GM10248 (cell line): ENCODE measurements at places on chromosomes 11 and 22.

DNA sequence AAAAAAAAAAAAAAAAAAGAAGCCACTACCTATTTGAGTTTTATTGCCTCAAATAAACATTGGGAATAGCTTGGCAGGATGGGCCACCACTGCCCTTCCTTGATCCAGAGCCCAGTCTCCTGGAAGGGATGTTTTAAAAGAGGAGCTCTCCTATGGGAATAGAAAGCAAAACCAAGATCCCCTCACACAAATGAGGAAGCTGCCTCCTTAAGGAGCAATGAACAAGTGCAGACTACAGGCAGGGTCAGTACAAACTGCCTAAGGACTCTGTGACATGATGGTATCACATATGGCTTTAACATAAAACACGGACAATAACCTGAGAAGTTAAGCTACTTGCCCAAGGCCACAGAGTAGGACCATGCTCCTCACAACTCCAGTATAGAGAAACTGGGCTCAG, 120.8 kb downstream of the NAT10 start:
- DNase-seq = no peak

DNA sequence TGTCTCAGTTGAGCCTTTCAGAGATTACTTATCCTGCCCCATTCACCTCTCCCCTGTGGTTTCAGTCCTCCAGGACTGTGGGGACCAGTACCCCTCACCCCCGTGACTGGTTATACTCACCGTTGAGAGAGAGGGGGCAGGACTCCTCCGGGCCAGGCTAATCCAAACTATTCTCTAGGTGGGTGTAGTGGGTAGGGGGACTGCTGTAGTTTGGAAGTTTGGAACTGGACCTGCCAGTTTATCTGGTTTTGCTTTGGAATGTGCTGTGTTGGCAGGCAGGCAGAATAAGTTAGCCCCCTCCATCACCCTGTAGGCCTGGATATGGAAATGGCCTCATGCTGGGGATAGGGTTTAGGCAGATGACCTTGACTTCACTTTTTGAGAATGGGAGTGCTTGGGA, 13.5 kb downstream of the TEAD1 start:
- DNase-seq = no peak

- peak; percentile 75 for DNase-seq
These were observed 745 bp upstream of the ZBTB44 start for GRCh38 chr11:130315354-130315970.

DNA sequence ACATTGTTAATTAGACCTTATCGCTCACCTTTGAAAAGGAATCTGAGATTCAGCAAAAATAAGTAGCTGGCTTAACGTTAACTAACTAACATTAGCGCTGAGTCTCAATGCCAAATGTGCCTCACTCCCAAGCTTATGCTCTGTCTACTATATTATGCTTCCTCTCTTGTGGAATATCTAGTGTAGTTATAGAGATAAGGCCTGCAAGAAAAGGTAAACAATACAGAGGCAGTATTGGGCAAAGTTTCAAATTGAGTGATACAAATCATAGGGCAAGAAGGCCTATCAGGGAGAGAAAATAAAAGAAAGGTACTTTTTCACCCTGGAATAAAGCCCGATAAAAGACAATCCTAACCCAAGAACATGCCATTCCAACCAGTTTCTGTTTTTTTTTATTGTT, 61.6 kb upstream of the SLC17A6 start:
- no peak for DNase-seq

DNA sequence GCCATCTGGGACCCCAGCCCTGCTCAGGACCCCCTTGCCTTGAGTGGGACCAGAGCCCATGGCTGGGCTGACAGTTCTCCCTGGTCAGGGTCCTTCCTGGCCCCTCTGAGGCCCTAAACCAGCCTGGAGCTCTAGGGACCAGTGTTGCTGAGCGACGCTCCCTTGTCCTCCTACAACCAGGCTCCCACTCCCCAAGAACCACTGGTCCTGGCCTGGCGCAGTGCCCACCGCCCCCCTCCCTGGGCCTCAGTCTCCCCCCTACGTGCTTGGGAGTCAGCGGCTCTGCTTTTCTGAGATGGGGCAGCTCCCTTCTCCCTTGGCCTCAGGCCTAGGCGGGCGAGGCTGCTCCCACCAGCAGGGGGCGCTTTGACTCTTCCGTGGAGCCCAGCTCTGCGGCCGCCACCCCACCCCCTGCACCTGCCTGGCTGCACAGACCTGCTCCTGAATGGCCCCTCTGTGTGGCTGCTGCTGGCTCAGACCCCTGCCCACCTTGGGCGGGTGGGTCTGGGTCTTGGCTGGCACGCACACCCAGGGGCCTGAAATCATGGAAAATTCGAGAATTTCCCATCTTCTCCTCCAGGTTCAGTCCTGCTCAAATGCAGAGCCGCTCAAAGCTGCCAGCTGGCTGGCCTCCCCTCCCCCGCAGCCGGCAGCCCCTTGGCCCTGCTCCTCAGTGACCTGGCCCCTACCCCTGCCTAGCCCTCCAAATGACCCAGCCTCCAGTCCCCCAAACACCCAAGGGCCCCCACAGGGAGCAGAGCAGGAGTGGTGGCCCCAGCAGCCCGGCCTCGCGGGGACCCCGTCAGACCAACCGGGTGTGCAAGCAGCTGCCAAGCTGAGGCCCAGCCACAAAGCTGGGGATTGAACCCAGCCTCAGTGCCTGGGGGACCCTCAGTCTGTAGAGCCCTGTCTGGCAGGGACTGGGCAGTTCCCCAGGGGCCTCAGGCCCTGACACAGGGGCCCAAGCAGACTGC, 9.1 kb downstream of the PRR33 start:
- peak; percentile 90 for DNase-seq

DNA sequence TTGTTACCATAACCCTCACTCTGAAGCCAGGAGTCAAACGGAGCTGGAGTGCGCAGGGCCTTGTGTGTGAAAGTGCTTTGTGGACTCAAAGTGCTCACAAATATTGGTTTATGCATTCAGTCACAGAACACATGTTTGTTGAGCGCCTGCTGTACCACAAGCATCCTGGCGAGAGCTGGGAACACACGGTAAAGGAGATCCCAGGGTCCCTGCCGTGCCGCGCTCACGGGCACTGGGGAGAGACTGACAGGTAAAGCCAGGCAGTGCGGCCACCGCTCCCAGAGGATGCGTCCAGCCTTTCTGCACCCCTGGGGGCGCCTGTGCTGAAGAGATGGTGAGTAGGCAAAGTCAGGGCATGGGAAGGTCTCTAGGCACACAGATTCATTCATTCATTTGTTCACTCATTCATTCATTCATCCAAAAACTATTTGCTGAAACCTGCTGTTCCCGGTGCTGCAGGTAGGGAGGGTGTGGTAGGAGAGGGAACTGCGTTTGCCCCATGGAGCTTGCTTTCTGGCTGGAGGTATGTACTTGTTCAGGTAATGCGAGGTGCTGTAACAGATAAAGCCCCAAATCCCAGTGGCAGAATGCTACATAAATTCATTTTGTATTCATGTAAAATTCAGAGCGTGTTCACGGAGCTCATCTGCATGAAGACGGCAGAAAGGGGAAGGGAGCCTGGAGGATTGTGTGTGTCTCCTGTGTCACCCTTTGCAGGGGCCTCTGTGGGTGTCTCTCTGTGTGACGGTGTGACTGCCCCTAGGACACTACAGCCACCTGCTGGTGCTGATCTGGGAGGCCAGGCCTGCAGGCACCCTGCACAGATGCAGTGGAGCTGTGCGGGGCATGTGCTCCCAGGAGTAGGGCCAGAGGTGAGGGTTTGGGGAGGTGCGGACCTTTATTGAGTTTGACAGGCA, 167.0 kb upstream of the B3GAT1 start:
- peak; percentile 17 for DNase-seq

DNA sequence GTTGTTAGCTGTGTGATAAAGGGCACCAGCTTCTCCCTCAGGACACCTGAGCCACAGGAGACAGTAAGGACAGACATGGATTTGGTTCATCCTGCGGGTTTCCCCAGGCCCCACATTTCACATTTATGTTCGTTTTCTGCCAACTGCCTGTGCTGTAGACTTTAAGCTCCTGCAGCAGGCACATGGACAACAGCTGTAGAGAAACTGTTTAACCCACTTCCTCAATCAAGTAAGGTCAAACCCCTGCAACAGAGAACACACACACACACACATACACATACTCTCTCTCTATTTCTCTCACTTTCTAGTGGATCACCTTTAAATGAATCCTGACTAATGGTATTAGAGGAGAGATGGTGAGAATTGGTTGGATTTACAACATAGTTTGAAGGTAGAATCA, 90.7 kb downstream of the C11orf87 start:
- DNase-seq = no peak

- DNase-seq = no peak
These were observed 120.1 kb upstream of the LRRC4C start for GRCh38 chr11:41579546-41579945.

DNA sequence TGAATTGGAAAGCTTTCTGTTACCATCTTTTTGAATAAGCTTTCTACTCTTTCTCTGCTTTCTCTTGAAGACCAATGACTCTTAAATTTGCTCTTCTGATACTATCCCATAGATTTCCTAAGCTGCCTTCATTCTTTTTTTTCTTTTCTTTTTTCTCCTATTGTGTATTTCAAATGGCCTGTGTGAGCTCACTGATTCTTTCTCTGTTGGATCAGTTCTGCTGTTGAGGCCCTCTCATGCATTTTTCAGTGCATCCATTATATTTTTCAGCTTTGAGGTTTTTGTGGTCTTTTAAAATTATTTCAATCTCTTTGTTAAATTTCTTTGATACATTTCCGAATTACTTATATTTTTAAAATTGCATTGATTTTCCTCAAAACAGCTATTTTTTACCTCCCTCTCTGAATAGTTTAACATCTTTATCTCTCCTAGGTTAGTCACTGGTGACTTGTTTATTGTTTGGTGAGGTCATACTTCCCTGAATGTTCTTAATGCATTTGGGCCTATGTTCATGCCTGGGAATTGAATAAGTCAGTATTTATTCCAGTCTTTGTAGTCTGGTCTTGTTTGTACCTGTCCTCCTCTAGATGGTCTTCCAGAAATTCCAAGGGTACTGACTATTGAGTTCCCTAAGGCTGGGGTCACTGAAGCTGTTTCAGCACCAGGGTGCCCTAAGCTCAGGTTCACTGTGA, 110.6 kb upstream of the SERPIND1 start:
- DNase-seq = no peak

DNA sequence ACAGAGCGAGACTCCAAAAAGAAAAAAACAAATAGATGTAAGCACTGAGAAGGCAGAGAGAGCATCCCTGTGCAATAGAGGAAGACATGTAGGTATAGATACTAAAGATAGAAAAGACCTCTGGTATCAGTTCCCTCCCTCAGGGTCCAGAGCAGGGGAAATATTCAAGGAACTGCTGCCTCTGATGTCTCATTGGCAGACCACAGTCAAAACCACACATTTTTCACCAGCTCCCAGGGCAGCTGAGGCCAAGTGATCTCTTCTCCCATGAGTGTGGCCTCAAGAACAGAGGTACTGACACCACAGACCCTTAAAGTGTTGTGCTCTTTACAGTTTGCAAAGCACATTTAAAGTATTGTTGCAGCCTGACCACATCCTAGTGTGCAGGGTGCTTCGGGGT, 288.5 kb downstream of the NTM start:
- peak; percentile 50 for DNase-seq

DNA sequence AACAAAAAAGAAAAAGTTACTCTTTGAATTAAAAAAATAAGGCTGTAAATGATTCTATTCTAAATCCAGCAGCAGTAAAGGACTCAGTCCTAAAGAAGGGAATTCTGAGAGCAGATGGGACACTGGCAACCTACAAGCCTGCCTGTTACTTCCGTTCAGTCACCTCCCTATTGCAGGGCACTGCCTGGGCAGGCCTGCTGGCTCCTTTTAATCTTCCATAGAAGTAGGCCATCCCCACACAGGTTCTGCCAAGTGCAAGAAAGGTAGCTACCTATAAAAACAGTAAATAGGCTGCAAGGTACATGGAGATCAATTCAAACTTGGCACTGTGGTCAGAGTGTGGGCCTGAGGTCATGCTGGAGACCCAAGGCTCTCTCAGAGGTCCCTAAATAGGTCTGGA, 136.4 kb downstream of the TRIM44 start:
- DNase-seq = no peak

- DNase-seq = no peak
These were observed 11.4 kb upstream of the JAML start for GRCh38 chr11:118236170-118236569.

- DNase-seq = no peak
These were observed 92.3 kb upstream of the PAX6 start for GRCh38 chr11:31903225-31904074.

GRCh38 chr22:17570851-17571631, 7.7 kb downstream of the SLC25A18 start:
- DNase-seq = no peak

- no peak for DNase-seq
These were observed 22.5 kb downstream of the RHOD start for GRCh38 chr11:67079065-67079705.

DNA sequence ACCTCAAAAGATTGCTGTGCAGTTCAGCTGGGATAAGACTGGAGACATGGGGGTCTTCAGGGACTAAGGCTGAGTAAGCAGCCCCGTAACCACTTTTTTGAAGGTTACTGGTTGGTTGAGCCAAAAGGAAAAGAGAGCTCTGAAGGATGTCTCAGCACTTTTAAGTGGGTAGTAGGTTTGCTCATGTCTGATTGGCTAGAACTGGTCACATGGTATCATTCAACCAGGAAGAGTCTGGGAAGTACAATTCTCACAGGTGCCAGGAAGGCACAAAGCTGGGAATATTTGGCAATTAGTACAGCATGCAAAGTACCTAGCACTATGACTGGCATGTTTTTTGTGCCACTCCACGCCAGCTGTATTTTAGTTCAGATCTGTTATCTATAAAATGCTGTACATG, 58.1 kb downstream of the SNX19 start:
- DNase-seq = no peak

- no peak for DNase-seq
These were observed 20.4 kb downstream of the RTN4R start for GRCh38 chr22:20247608-20248171.

DNA sequence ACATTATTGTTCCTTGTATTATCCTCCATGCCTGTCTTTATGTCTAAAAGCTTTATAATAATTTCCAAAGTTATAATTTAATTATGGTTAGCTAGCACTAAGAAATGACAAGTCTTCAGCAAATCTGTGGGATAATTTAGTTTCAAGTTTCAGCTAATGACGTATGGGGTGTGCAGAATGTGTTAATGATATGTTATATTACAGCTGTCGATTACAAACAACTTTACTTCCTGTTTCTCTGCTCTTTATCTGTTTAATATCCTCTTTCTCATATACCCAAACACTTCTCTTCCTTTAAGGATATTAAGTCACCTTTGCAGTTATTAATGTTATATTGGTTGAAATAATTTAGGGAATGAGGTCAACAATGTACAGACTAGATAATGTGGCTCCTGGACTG, 161.8 kb downstream of the CASP12 start:
- no peak for DNase-seq

- peak; percentile 82 for DNase-seq
These were observed 2.2 kb upstream of the RPS19BP1 start for GRCh38 chr22:39534591-39535356.

DNA sequence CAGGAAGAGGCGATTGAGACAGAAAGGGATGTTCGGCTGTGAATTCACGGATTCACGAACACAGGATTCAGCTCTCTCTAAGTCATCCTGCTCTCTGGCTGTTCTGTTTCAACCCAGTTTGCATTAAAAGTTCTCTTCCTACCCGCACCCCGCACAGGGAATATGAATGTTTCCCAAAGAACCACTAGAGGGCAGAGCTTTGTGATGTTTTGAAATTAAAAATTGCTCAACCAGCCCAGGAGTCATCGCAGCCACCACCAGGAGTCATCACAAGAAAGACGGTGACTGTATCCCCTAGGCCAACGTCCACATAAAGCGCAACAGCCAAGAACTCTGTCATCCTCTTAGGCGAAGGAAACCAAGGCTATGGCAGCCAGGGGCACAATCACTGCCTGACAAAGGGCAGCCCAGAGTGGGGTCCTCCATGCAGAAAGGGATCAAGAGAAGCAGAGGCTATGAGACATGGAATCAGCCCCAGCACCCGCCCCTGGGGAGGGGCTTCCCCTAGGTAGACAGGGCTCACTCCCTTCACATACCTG, 122.4 kb downstream of the WT1 start:
- DNase-seq = peak; percentile 38
